ENCODE measurements at places on chromosomes 4 and X.
A peak's percentile ranks its signal among the peaks of the same experiment; 100 is the strongest.

- no peaks in the 10 kb centered on the region for H3K36me3 ChIP-seq
- H3K27ac ChIP-seq, result no peak overlapping the region
- H3K27me3 ChIP-seq, result no peaks in the 10 kb centered on the region
- H3K4me3 ChIP-seq, result no peak overlapping the region
Observed at GRCh38 chrX:107537815-107538214, 88.4 kb downstream of the FRMPD3 start.

DNA sequence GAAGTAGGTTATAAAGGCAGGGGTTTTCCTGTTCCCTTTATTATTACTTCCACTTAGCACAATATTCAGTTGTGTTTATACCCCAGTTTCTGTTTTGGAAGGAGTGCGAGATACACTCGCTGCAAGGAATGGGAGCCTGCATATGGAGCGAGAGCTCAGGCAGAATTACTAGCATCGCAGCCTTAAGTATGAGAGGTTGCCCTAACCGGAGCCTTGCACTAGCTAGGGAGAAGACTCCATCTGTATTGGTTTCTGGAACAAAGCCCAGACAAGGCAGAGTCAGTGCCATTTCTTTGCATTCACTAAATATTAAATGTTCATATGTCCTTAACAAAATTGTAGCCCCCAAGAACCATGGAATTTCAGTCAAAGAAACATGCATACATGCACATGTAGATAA lies 6.2 kb upstream of the DCTD start:
- no peaks in the 10 kb centered on the region for H3K27me3 ChIP-seq
- H3K27ac ChIP-seq, result no peak overlapping the region
- no peaks in the 10 kb centered on the region for H3K36me3 ChIP-seq
- H3K4me3 ChIP-seq, result no peak overlapping the region
- no peaks in the 10 kb centered on the region for H3K4me1 ChIP-seq

GRCh38 chr4:80911458-80911857 lies 119.0 kb upstream of the BMP3 start:
- no peaks in the 10 kb centered on the region for H3K4me1 ChIP-seq
- no peak overlapping the region for H3K4me3 ChIP-seq
- H3K36me3 ChIP-seq, result no peaks in the 10 kb centered on the region
- no peak for DNase-seq
- H3K27me3 ChIP-seq, result no peaks in the 10 kb centered on the region

DNA sequence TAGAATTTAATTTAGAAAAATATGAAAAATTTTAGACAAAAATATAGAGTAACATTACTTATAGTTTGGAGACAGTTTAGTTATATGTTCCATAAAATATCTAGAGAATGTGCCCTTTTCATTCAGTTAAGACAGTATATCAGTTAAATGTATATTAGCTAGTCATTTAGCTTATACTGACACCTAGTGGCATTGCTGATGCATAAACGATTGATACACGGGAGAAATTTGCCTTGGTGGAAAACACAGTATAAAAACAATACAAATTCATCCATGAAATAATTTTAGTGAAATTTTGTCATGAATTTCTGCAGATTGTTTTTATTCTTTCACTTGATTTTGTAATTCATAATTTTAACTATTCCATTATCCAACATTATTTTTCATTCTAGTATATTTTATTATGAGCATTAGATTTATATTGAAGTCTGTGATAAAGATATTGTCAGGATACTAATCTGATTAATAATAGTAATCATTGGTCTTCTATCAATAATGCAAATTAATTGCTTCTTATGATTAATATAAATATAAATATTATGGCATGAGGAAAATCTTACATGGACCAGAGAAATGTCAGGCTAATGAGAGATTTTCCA lies 219.0 kb downstream of the TLL1 start:
- no peaks in the 10 kb centered on the region for H3K4me1 ChIP-seq
- no peaks in the 10 kb centered on the region for H3K27me3 ChIP-seq
- DNase-seq, result peak; percentile 13

DNA sequence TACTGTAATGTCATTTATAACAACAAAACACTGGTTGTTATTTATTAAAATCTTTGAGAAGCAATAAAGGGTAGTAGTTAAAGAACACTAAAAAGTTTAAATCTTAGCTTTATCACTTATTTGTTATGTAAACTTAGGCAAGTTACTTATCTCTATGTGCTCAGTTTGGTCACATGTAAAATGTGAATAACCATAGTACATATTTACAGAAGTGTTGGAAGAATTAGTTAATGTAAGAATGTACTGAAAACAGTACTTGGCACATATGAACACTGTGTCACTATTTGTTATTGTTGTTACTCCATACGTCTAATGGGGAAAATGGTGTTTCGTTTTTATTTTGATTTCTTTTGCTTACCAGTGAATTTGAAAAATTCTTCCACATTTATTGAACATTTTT lies 9.1 kb downstream of the NEK1 start:
- no peaks in the 10 kb centered on the region for H3K36me3 ChIP-seq
- no peak for DNase-seq

- H3K27ac ChIP-seq, result no peak overlapping the region
- H3K27me3 ChIP-seq, result no peaks in the 10 kb centered on the region
- no peak overlapping the region for H3K4me3 ChIP-seq
- H3K4me1 ChIP-seq, result no peaks in the 10 kb centered on the region
- no peaks in the 10 kb centered on the region for H3K36me3 ChIP-seq
Observed at GRCh38 chrX:9535101-9535500, 70.2 kb downstream of the TBL1X start.

- H3K4me3 ChIP-seq, result no peak overlapping the region
- DNase-seq, result no peak
- no peaks in the 10 kb centered on the region for H3K36me3 ChIP-seq
Observed at GRCh38 chr4:181646864-181647263, 596.3 kb upstream of the TENM3 start.

All from Panc1 (cell line).